ENCODE measurements at places on chromosomes 7 and 10. TPM values are rescaled to one million over a fixed set of nuclear protein-coding genes. Genes with fewer than 3 reads are reported as not detected.

- no peaks in the 10 kb centered on the region for H3K36me3 ChIP-seq
- H3K4me3 ChIP-seq = no peak overlapping the region
- H3K27ac ChIP-seq = no peak overlapping the region
- no peaks in the 10 kb centered on the region for H3K27me3 ChIP-seq
- DNase-seq = no peak
- no peaks in the 10 kb centered on the region for H3K4me1 ChIP-seq
These were observed 377.0 kb downstream of the IPMK start for GRCh38 chr10:57890691-57891090.

GRCh38 chr10:131803860-131804425, 96.9 kb upstream of the PPP2R2D start:
- no peaks in the 10 kb centered on the region for H3K27me3 ChIP-seq
- no peak overlapping the region for H3K4me3 ChIP-seq
- no peaks in the 10 kb centered on the region for H3K4me1 ChIP-seq

DNA sequence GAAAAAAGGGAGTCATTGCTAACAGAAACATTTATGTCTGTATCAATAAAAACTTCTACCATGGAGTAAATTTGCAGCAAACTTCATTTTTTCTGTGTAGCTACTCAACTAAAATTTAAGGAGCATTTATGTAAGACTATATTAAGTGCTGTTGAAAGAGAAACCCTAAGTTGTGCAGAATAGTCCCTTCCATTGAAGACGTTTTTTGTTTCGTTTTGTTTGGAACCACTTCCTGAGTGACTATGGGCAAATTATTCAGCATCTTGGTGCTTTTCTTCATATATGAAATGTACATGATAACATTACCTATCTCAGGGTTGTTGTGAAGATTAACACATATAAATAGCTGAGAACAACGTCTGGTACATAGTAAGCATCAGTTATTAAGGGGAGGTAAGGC, 24.3 kb downstream of the SEM1 start:
- peaks cover 4% of the 10 kb centered on the region for H3K36me3 ChIP-seq
- H3K4me3 ChIP-seq = no peak overlapping the region
- H3K27ac ChIP-seq = no peak overlapping the region
- no peaks in the 10 kb centered on the region for H3K4me1 ChIP-seq
- DNase-seq = no peak

- no peak for DNase-seq
- H3K27ac ChIP-seq = no peak overlapping the region
- no peaks in the 10 kb centered on the region for H3K36me3 ChIP-seq
- no peak overlapping the region for H3K4me3 ChIP-seq
- H3K27me3 ChIP-seq = no peaks in the 10 kb centered on the region
These were observed 251.1 kb upstream of the MEOX2 start for GRCh38 chr7:15937571-15937970.

DNA sequence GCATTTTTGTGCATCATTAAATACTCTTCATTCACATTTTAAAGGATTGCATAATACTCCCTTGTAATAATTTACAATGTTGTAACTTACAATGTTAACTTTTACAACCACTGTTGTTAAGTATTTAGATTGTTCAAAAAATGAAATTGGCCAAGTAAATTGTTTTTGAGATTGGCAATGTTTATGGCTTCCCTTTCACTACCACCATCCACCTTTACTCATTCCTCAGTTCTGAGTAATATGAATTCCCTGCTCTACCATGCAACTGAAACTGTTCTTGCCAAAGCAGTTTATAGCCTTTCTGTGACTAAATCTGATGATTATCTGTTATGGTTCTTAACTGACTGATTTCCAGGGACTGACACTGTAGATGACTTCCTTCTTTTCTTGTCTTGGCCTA, 80.5 kb upstream of the TMEM106B start:
- DNase-seq = no peak
- no peak overlapping the region for H3K27ac ChIP-seq
- H3K4me1 ChIP-seq = no peaks in the 10 kb centered on the region

DNA sequence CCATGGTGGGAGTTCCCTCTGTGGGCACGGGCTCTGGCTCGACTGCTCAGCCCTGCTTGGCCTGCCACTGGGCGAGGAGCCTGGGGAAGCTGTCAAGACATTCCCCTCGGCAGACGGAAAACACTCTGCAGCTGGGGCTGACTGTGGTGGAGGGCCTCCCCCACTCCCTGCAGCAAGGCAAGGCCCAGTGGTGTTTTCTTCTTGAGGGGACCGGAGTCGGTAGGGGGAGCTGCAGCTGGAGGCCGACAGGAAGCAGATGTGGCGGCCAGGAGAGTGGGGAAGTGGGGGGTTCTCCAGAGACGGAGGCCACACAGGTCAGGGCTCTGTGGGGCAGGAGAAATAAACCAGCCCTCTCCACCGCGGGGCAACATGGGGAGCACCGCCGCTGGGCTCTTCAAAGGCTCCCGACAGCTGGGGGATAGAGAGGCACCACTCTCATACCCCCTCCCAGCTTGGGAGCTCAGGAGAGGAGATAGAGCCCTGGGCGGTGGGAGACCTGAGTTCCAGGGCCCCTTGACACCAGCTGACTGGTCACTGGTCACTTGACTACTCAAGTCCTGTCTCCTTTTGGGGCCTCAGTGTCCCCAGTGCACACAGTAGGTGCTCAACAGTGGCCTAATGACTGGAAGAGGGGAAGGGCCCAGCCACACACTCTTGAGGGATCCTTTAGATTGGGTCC, 43.4 kb downstream of the PPIF start:
- no peak overlapping the region for H3K4me3 ChIP-seq
- H3K27me3 ChIP-seq = no peaks in the 10 kb centered on the region
- no peak for DNase-seq
- H3K4me1 ChIP-seq = no peaks in the 10 kb centered on the region
- no peaks in the 10 kb centered on the region for H3K36me3 ChIP-seq

- H3K27ac ChIP-seq = no peak overlapping the region
- no peaks in the 10 kb centered on the region for H3K4me1 ChIP-seq
- no peak for DNase-seq
These were observed 23.5 kb upstream of the SAMD9L start for GRCh38 chr7:93171606-93172226.

DNA sequence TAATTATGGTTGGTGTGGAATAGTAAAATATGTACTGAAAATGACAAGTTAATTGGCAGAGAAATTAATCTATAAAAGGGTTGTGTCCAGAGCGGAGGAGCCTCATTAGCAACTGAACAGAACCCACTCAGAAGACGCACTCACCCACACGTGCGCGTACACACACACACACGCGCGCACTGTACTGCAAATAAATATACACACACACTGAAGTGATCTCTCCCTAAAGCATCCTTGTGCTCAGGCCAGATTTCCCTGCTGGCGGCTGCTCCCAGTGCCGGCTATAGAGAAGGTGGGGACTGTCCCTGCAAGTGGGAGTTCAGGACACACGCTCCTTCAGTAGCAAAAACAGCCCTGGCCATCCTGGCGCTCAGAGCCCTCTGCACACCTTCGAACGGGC, 85.2 kb downstream of the CHST15 start:
- no peaks in the 10 kb centered on the region for H3K27me3 ChIP-seq
- no peak overlapping the region for H3K4me3 ChIP-seq
- H3K4me1 ChIP-seq = peaks cover 8% of the 10 kb centered on the region
- H3K27ac ChIP-seq = no peak overlapping the region
- no peak for DNase-seq

DNA sequence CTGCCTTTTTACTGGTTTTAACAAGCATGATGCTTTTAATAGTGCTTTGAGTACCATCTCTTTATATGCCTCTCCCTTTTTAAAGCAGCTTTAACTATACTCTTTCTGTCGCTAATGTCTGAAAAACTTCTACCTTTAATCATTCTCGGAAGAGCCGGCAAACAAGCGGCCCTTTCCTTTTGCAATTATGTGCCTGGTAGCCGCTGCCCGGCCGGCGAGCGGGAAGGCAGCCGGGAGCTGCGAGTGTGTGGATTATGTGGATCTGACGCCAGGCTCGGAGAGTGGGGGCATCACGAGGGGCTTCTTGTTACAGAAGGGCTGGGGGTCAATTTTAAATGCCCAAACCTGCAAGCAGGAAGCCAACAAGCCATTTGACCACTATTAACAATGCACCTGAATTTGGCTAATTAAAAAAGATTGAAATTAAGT, 120.9 kb downstream of the BUB3 start:
- no peaks in the 10 kb centered on the region for H3K36me3 ChIP-seq
- no peaks in the 10 kb centered on the region for H3K4me1 ChIP-seq
- H3K4me3 ChIP-seq = no peak overlapping the region
- no peak overlapping the region for H3K27ac ChIP-seq
- no peak for DNase-seq

DNA sequence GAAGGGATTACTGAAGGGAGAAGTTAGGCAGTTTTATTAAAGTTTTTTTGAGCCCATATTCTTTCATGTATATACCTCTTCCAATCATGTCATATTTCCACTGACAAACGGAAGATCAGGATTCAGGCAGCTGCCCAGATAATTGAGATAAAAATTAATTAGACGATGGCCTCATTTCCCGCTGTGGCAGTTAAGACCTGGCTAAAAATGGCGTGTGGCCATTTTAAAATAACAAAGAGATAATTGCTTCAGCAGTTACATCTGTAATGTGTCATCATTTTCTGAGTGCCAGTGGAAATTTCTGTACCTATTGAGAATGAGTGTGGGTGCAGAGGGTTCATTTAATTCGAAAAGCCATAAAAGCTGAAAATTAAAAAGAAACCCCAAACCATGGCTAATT, 215.1 kb downstream of the STK31 start:
- H3K4me1 ChIP-seq = no peaks in the 10 kb centered on the region
- H3K4me3 ChIP-seq = no peak overlapping the region
- DNase-seq = no peak
- no peaks in the 10 kb centered on the region for H3K36me3 ChIP-seq
- H3K27me3 ChIP-seq = no peaks in the 10 kb centered on the region
- no peak overlapping the region for H3K27ac ChIP-seq

GRCh38 chr10:52703898-52704297, 68.7 kb downstream of the MBL2 start:
- no peak overlapping the region for H3K27ac ChIP-seq
- DNase-seq = no peak
- no peaks in the 10 kb centered on the region for H3K4me1 ChIP-seq
- H3K4me3 ChIP-seq = no peak overlapping the region

- no peaks in the 10 kb centered on the region for H3K4me1 ChIP-seq
- peaks cover 12% of the 10 kb centered on the region for H3K27me3 ChIP-seq
- no peak overlapping the region for H3K4me3 ChIP-seq
- no peaks in the 10 kb centered on the region for H3K36me3 ChIP-seq
These were observed 19.2 kb downstream of the TMEM270 start for GRCh38 chr7:73879977-73880681.

GRCh38 chr10:78755063-78755701, 313.6 kb upstream of the ZMIZ1 start:
- peaks cover 15% of the 10 kb centered on the region for H3K27me3 ChIP-seq
- DNase-seq = no peak
- no peak overlapping the region for H3K4me3 ChIP-seq
- H3K27ac ChIP-seq = no peak overlapping the region
- H3K4me1 ChIP-seq = peaks cover 21% of the 10 kb centered on the region

DNA sequence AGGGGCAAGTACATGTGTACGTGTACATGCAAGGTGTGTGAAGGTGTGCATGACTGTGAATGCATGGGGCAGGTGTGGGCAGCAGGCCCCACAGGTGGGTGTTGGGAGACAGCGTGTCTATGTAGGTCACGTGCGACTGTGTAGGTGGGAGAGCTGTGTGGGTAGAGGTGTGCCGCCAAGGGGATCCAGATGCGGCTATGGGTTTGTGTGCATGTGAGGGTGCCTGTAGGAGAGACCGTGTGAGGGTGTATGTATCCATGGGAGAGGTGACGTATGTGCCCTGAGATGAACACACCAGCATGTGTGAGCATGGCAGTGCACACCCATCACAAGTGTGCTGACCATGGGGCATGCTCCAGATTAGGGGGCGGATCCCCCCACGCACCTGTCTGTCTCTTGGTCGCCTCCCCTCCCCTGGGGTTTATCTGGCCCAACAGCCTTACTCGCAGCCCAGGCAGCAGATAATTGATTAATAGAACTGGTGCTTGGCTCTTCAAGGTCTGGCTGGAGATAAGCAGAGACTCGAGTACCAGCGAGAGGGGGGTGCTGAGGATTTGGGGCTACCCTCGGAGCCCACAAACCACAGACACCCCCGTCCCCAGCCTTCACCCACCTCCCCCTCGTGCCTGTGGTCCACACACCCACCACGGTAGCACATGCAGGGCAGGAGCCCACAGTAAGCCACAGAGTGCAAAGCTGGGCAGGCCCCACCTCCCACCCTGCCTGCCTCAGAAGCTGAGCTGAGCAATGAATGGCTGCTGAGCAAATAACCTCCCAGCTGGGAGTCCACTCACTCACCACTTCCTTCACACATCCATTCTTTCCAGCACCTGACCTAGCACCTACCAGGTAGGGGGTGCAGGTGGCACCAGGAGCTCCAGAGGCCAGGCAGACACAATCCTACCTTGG, 41.4 kb upstream of the ZMIZ1 start:
- H3K27ac ChIP-seq = no peak overlapping the region
- no peaks in the 10 kb centered on the region for H3K4me1 ChIP-seq
- H3K36me3 ChIP-seq = no peaks in the 10 kb centered on the region
- DNase-seq = no peak
- no peak overlapping the region for H3K4me3 ChIP-seq

GRCh38 chr10:126063353-126063791, 167.0 kb downstream of the FANK1 start:
- no peak overlapping the region for H3K4me3 ChIP-seq
- peaks cover 71% of the 10 kb centered on the region for H3K27me3 ChIP-seq
- H3K27ac ChIP-seq = no peak overlapping the region
- peak; percentile 19 for DNase-seq

DNA sequence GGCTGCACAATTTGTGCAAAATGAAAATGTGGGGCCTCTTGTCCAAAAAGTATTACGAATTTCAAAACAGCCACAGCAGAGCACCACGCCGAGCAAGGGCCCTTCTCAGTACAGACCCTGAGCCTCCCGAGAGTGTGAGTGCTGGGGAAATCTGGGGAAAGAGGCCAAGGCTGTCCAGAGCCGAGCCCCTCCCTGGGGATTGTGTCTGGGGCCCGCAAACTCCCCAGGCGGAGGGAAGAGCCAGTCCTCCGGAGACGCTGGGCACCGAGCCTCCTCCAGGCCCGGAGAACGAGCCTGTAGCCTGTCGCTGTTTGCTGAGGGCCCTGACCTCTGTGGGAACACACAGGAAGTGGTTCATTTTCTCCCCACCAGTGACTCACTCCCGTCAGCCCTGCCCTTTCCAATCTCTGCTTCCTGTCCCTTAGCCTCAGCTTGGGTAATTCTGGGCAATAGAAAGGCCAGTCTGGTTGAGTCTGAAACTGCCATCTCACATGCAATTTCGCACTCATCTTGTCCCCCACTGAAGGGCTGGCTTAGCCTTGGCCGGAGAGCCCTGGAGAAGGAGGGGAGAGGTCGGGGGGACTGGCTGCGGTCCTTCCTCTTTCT, 19.5 kb upstream of the GNA12 start:
- peak overlapping the region; percentile 59 for H3K4me3 ChIP-seq
- peak overlapping the region; percentile 79 for H3K27ac ChIP-seq
- H3K4me1 ChIP-seq = peaks cover 18% of the 10 kb centered on the region

- no peak for DNase-seq
- H3K27ac ChIP-seq = no peak overlapping the region
- H3K36me3 ChIP-seq = no peaks in the 10 kb centered on the region
These were observed 20.4 kb upstream of the TTYH3 start for GRCh38 chr7:2611401-2611800.

GRCh38 chr10:18368682-18369081, 228.5 kb downstream of the CACNB2 start:
- DNase-seq = no peak
- no peaks in the 10 kb centered on the region for H3K36me3 ChIP-seq
- H3K27me3 ChIP-seq = no peaks in the 10 kb centered on the region
- H3K27ac ChIP-seq = no peak overlapping the region

The NPSR1 gene
- total RNA-seq = not detected

The INHBA gene
- total RNA-seq = 0.10 TPM

The TBX20 gene
- total RNA-seq = not detected

The FKBP6 gene
- total RNA-seq = not detected

The ASAH2B gene
- total RNA-seq = 10.8 TPM

The LRRC17 gene
- total RNA-seq = 0.47 TPM

The PRXL2A gene
- total RNA-seq = 4.9 TPM

Data from HCT116 (cell line).